ENCODE measurements at places on chromosomes 6 and 20.

DNA sequence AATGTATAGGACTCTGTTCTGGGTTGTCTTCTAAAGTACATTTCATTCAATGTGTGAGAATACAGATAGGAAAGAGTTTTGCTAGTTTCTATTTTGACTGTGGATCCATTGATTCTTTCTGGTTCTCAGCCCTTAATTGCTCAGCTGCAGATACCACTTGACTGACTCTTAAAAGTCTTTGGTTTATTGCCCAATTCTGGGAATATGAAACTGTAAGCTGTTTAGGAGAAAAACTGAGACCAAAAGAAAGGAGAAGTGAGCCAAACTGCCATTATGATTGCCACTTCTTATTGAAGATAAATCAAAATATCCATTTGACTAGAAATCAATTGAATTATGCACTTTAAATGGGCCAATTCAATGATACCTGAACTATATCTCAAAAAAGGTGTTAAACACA is 211.4 kb downstream of the ESR1 start:
- DNase-seq, result no peak

DNA sequence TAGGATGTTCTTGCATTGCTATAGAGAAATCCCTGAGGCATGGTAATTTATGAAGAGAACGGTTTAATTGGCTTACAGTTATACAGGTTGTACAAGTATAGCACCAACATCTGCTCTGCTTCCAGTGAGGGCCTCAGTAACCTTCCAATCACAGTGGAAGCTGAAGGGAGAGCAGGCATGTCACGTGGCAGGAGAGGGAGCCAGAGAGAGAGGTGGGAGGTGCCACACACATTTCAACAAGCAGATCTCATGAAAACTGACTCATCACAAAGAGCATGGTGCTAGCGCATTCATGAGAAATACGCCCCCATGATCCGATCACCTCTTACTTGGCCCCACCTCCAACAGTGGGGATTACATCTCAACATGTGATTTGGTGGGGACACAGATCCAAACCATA is 871.2 kb downstream of the TFAP2A start:
- no peak for DNase-seq

- DNase-seq, result no peak
Observed at GRCh38 chr20:16588241-16588640, 15.0 kb upstream of the KIF16B start.

DNA sequence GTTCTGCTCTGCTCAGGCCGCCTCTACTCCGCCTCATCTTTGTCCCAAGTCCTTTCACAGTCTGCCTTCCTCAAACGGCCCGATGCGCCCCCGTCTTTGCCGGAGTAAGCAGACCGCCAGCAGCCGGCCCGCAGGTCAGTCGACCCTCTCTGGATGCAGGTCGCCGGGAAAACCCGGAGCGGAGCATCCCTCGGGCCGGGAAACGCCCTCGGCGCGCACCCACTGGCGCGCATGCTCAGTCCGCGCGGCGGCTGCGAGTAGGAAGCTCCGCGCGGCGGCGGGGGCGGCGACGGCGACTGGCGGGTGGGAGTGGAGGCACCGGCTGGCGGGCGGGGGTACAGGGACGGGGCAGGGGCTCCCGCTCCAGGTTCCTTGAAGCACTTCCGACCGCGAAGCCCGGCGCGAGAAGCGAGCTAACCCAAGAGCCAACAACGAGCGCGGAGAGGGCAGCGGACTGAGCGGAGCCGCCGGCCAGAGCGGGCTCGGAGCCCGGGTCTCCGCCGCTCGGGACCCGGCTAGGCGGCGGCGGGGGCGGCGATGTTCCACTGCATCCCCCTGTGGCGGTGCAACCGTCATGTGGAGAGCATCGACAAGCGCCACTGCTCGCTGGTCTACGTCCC is at the start of gene LRRC1:
LRRC1 (plus strand) TSS at position 286 of the 620 bp plus-strand sequence; CDS start at position 538, 252 bp downstream.
- peak; percentile 94 for DNase-seq

- no peak for DNase-seq
Observed at GRCh38 chr6:136415351-136416007, 125.8 kb upstream of the BCLAF1 start.

GRCh38 chr20:16498526-16499253 is 74.6 kb downstream of the KIF16B start:
- no peak for DNase-seq

- no peak for DNase-seq
Observed at GRCh38 chr20:16806061-16806460, 57.9 kb downstream of the OTOR start.

DNA sequence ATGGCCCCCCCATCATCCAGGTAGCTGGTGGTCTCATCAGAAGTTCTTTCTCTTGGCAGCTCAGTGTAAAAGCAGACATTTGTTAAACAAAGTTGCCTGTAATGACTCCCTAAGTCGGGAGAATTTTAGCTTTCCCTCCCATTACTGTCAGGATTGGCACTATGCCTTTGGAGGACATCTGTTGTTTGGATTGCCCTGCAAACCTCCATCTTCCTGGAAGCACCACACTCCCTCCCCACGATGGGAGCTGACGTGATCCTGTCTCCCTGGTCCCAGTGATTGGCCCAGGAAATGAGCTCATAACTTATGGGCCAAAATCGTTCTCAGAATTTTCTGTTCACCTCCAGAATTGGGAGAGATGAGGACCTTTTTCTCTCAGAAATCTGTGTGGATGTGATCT is 42.6 kb upstream of the CNR1 start:
- DNase-seq, result no peak

GRCh38 chr6:12490904-12491571 is 200.9 kb downstream of the EDN1 start:
- DNase-seq, result no peak

GRCh38 chr20:47609001-47609400 is 107.3 kb downstream of the NCOA3 start:
- DNase-seq, result no peak

- no peak for DNase-seq
Observed at GRCh38 chr6:101605874-101606273, 212.4 kb downstream of the GRIK2 start.

- DNase-seq, result no peak
Observed at GRCh38 chr6:15420959-15421438, 175.1 kb downstream of the JARID2 start.

GRCh38 chr20:40982415-40983145 is 46.0 kb upstream of the TOP1 start:
- DNase-seq, result no peak

GRCh38 chr20:58503668-58504067 is 11.5 kb downstream of the APCDD1L start:
- DNase-seq, result no peak

GRCh38 chr6:116971959-116972358 is 94.9 kb downstream of the RFX6 start:
- no peak for DNase-seq

Measured in right cardiac atrium (tissue), 5 donors.